ENCODE measurements at places on chromosomes 12 and 14. TPM values are rescaled to one million over a fixed set of nuclear protein-coding genes. Genes with fewer than 3 reads are reported as not detected.

Gene TBX3
- total RNA-seq, result not detected

Gene OR4E2
- total RNA-seq, result not detected

Gene PKP2
- 0.11 TPM for total RNA-seq

Gene TAS2R31
- total RNA-seq, result 0.44 TPM

Gene CYP46A1
- total RNA-seq, result 0.05 TPM

Gene ANO2
- not detected for total RNA-seq

Gene ANHX
- not detected for total RNA-seq

Gene CLEC9A
- total RNA-seq, result not detected

Gene KCNK10
- total RNA-seq, result not detected

Gene ZNF219
- 10.8 TPM for total RNA-seq

Gene SFSWAP
- 47.9 TPM for total RNA-seq

Gene ADIPOR2
- 51.7 TPM for total RNA-seq

Gene PMEL
- total RNA-seq, result 1.2 TPM

Gene KRT85
- total RNA-seq, result not detected

Gene VIPAS39
- total RNA-seq, result 16.4 TPM

Gene CMAS
- total RNA-seq, result 52.1 TPM

Gene NKX2-1
- not detected for total RNA-seq

Gene RNASE3
- not detected for total RNA-seq

Gene VSIG10
- 8.2 TPM for total RNA-seq

Gene VDR
- 124 TPM for total RNA-seq

Gene ARHGEF40
- total RNA-seq, result 0.05 TPM

Gene NYNRIN
- total RNA-seq, result 0.07 TPM

Gene ITGB7
- 73.0 TPM for total RNA-seq

Gene CCDC184
- 0.25 TPM for total RNA-seq

Gene TMEM30B
- 1.3 TPM for total RNA-seq

Gene INHBC
- not detected for total RNA-seq

Gene OVCH1
- total RNA-seq, result not detected

Gene TSPAN19
- total RNA-seq, result not detected

Gene IL26
- 1.1 TPM for total RNA-seq

Gene SLC38A4
- total RNA-seq, result not detected

Gene SLC8B1
- 17.9 TPM for total RNA-seq

Gene LALBA
- not detected for total RNA-seq

Gene SOAT2
- 0.57 TPM for total RNA-seq

Gene TAS2R10
- total RNA-seq, result not detected

Gene CCDC177
- total RNA-seq, result not detected

Gene ATN1
- total RNA-seq, result 32.4 TPM

Gene LRRK2
- not detected for total RNA-seq

Gene L2HGDH
- total RNA-seq, result 12.8 TPM

Gene SIX1
- total RNA-seq, result not detected

Data from activated CD4-positive, alpha-beta T cell treated with anti-CD3 and anti-CD28 coated beads for 36 hours (primary cell).